ENCODE measurements at places on chromosomes 6 and 20. TPM values are rescaled to one million over a fixed set of nuclear protein-coding genes. Genes with fewer than 3 reads are reported as not detected.

Gene MUC22
- total RNA-seq, result not detected

GRCh38 chr20:46870041-46870440 lies 24.6 kb upstream of the EYA2 start:
- no peak overlapping the region for H3K4me3 ChIP-seq
- DNase-seq, result no peak
- H3K36me3 ChIP-seq, result no peaks in the 10 kb centered on the region
- no peak overlapping the region for H3K27ac ChIP-seq
- H3K4me1 ChIP-seq, result no peaks in the 10 kb centered on the region

DNA sequence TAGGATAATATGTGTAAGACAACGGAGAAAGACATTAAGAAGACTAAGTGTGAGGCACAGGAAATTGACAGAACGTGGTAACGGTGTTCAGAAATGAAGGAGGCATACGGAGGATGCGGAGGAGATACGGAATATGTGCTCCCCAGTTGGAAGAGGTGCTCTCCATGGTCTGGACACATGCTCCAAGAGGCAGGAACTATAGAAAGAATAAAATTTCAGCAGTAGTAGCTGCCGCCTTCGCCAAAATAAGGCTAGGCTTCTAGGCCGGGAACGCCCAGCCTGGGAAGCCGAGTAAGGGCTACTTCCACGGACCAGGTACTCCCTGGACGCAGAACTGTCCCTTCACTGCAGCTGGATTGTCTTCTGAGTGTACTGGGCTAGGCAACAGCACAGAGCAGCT lies 7.4 kb downstream of the MAFB start:
- H3K27ac ChIP-seq, result no peak overlapping the region
- no peak overlapping the region for H3K4me3 ChIP-seq
- DNase-seq, result no peak
- H3K4me1 ChIP-seq, result no peaks in the 10 kb centered on the region
- peaks cover 11% of the 10 kb centered on the region for H3K27me3 ChIP-seq
- no peaks in the 10 kb centered on the region for H3K36me3 ChIP-seq

GRCh38 chr6:1622851-1623768 lies 13.4 kb downstream of the FOXC1 start:
- H3K27ac ChIP-seq, result no peak overlapping the region
- no peaks in the 10 kb centered on the region for H3K4me1 ChIP-seq
- no peaks in the 10 kb centered on the region for H3K27me3 ChIP-seq

DNA sequence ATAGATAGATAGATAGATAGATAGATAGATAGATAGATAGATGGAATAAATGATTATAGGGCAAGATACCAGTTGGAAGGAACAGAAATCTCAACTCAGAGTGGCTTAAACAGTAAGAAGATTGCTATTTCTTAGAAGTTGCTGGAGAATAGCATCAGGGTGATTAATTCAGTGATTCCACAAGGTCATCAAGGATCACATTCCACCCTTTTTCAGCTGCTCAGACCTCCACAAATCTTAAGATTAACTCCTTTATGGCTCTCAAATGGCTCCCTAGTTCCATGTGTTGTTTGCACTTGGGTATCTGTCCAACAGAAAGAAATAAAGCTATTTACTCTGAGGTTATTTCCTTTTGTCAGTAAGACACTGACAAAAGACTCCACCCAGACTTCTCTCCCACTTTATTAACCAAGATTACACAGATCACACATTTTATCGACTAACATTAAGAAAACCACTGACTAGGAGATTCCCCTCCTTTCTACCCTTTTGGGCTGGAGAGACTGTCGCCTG lies 68.3 kb upstream of the KIF16B start:
- H3K4me1 ChIP-seq, result no peaks in the 10 kb centered on the region
- peaks cover 8% of the 10 kb centered on the region for H3K27me3 ChIP-seq
- H3K27ac ChIP-seq, result no peak overlapping the region
- no peaks in the 10 kb centered on the region for H3K36me3 ChIP-seq
- DNase-seq, result no peak
- H3K4me3 ChIP-seq, result no peak overlapping the region

Gene MAS1
- not detected for total RNA-seq

- H3K36me3 ChIP-seq, result no peaks in the 10 kb centered on the region
- H3K27ac ChIP-seq, result peak overlapping the region; percentile 6
- no peaks in the 10 kb centered on the region for H3K27me3 ChIP-seq
- peaks cover 6% of the 10 kb centered on the region for H3K4me1 ChIP-seq
Observed at GRCh38 chr20:52031206-52031562, 160.4 kb downstream of the ZFP64 start.

GRCh38 chr6:10550764-10551163 lies 29.6 kb downstream of the GCNT2 start:
- DNase-seq, result no peak
- no peak overlapping the region for H3K27ac ChIP-seq
- H3K27me3 ChIP-seq, result no peaks in the 10 kb centered on the region
- peaks cover 10% of the 10 kb centered on the region for H3K4me1 ChIP-seq

DNA sequence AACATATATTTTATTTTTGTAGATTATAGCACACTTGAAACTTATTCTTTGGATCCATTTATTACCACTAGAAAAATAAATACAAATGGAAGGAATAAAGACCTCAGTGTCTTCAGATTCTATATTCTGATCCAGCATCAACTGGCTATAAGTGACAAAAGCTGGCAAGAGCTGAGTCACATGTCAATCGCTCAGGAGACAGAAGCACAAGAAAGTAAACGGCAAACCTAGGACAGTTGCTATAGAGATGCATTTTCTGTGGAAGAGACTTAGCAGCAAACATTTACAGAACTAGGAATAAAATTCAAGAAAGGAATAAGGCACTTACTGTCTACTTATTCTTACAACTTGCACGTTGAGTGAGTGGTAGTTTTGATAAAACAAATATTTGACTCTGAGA lies 230.4 kb downstream of the CLVS2 start:
- H3K4me3 ChIP-seq, result no peak overlapping the region
- no peaks in the 10 kb centered on the region for H3K27me3 ChIP-seq

Gene BMP2
- 0.23 TPM for total RNA-seq

- H3K27me3 ChIP-seq, result no peaks in the 10 kb centered on the region
- no peak for DNase-seq
- no peak overlapping the region for H3K27ac ChIP-seq
- H3K4me3 ChIP-seq, result no peak overlapping the region
- no peaks in the 10 kb centered on the region for H3K36me3 ChIP-seq
Observed at GRCh38 chr6:93047033-93047432, 372.3 kb downstream of the EPHA7 start.

Gene VEGFA
- total RNA-seq, result 98.7 TPM
